Tongue (tissue), 3 donors: ENCODE measurements at places on chromosomes 7 and 10. TPM values are rescaled to one million over a fixed set of nuclear protein-coding genes. Genes with fewer than 3 reads are reported as not detected.

- no peak for DNase-seq
These were observed 249.7 kb downstream of the AHR start for GRCh38 chr7:17548014-17548653.

Gene ARL5B
- total RNA-seq = 40.6 TPM

DNA sequence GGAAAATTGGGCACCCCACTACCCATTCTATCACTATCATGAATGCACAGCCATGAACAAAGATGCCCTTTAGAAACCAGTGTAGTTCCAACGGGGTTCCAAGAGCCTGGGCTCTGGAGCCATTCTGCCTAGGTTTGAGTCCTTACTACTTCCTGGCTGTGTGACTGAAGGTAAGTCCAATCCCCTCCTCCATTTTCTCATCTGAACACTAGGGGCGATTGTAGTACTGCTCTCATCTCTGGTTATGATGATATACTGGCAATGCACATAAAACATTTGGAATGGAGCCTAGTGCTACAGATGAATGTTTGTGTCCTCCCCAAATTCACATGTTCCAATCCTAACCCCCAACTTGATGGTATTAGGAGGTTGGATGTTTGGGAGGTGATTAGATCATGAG, 28.1 kb upstream of the CDH23 start:
- DNase-seq = no peak

DNA sequence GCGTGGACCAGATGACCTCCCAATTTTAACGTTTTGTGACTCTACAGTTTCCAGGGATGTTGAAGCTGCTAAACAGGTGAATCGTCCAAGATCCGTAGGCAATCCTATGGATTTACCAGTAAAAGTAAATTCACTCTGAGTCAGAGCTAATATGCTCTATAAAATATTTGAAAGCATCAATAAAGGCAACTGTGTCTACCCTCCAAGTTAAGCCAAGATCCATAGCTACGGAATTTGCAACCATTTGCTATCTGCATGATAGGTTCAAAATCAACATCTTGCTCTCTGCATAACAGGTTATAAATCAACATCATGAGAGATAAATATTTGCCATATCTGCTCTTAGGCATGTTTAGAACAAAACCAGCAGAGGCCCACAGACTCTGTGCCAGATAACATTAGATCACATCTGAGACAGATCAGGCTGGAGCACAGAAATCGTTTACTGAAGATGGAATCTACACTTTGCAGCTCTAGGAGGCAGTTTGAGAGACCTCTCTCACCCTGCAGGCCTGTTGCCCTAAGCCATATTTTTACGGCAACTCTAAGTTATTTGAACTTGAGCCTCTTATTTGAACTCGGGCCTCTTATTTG, 80.7 kb upstream of the PDCD4 start:
- no peak for DNase-seq

DNA sequence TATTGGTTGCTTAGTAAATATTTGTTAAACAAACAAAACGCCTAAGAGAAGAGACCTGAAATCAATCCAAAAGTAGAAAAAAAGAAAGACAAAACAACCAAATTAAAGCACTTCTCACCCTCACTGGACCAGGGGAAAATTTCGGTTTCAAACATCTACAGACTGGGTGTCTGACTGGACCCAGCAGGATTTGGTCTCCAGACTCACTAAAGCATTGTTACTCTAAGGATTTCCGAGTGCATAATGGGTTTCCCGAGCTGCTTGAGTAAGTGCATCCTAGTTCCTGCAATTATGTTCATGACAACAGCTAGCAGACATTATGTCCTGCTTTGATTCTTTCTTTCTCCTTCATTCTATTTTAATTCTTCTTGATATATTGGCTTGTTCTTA, 51.8 kb upstream of the FAM3C start:
- no peak for DNase-seq

GRCh38 chr7:45699015-45699309, 124.8 kb downstream of the ADCY1 start:
- no peak for DNase-seq

Gene CYP3A4
- not detected for total RNA-seq

DNA sequence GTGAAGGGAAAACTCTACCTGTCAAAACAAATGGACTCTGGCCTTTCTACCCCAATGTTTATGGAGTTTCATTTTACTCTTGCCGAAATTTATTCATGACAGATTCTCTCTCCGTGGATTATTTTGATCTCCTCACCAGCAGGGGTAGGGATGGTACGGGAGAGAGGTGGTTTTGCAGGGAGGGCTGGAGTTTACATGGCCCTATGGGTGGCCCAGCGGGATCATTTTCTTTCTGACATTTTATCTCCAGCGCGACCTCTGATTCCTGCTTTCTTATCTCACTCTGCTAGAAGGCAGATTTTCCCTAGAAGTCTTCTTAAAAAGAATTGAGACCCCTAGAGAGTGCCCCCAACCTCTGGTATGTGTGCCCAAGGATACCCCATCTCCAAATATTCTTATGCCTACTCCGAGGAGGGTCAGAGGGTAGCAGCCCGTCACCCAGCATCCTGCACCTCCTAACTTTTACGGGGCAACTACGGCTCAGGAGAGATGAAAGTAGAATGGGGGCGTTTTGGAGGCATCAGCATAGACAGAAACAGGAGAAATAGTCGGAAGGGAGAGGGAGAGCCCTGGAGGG, 10.1 kb upstream of the GATA3 start:
- no peak for DNase-seq

DNA sequence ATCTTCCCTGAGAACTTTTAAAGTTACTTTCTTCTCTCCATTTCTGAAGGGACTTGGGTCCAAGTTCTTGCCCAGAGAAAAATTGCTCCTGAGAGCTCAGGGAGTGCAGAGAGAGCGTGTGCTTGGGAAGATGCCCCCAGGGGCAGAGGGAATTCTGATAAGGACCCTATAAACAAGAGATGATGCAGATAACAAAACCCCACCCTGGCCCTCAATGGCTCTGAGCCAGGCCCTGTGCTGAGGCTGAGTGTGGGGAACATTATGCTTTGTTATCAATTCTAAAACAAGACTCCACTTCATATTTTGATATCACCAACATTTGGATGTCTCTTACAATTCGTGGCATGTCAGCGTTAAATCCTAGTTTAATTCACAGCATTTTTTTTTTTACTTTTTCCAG, 34.4 kb upstream of the HABP2 start:
- DNase-seq = no peak

DNA sequence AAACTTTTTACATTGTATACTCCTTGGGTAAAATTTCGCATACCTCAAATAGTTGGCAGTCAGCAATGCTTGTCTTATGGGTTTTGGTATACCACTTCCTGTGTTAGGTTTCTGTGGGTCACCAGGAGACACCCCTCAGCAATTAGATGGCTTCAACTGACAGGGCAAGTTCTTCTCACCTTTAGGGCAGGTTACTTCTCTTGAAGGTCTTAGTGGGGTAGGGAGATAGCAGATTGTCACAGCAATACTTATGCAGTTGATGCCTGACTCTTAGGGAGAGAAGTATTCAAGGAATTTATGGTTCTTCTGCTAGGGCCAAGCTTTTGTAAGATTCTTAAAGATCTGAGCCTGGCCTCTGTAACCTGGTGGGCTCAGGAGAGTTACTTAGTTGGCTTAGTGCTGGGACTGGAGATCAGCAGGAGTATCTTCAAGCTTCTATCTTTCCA, 42.9 kb downstream of the MKLN1 start:
- no peak for DNase-seq

Gene TMEM178B
- total RNA-seq = 2.5 TPM

GRCh38 chr10:4803822-4804221, 22.2 kb upstream of the AKR1E2 start:
- DNase-seq = no peak

Gene MRPS16
- total RNA-seq = 60.2 TPM

Gene FAM25A
- 25.8 TPM for total RNA-seq

- DNase-seq = no peak
These were observed 100.3 kb downstream of the MTPAP start for GRCh38 chr10:30248728-30249127.

- DNase-seq = no peak
These were observed 48.7 kb downstream of the LSMEM1 start for GRCh38 chr7:112529521-112529920.

- no peak for DNase-seq
These were observed 71.3 kb upstream of the HECW1 start for GRCh38 chr7:43041105-43041504.

DNA sequence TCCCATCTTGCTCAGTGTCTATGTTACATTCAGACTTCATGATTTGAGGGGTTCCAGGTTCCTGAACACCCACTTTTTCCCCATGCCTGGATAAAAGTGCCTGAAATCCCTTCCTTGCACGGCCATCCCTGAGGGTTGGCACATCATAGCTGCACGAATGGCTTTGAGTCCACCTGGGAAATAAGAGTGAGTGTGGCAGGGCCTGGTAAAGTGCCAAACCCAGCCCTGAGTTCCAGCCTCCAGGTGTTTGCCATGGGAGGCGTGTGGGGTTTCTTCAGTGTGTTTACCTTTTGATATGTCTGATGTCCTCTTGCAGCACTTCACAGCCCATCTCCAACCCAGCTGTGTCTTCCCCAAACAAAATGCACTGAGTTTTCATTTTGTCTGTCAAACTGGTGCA, 145.7 kb downstream of the PAXIP1 start:
- DNase-seq = no peak

GRCh38 chr10:102246261-102246660, 929 bp downstream of the GBF1 start:
- DNase-seq = peak; percentile 8

- DNase-seq = peak; percentile 79
These were observed 50.4 kb downstream of the CPEB3 start for GRCh38 chr10:92240289-92241157.

GRCh38 chr10:104925232-104925851, 284.3 kb downstream of the SORCS3 start:
- peak; percentile 59 for DNase-seq

Gene CLDN4
- total RNA-seq = 24.3 TPM

Gene CRTAC1
- total RNA-seq = 2.6 TPM

Gene CYP3A7
- total RNA-seq = 0.21 TPM

Gene TLX1
- 1.3 TPM for total RNA-seq

DNA sequence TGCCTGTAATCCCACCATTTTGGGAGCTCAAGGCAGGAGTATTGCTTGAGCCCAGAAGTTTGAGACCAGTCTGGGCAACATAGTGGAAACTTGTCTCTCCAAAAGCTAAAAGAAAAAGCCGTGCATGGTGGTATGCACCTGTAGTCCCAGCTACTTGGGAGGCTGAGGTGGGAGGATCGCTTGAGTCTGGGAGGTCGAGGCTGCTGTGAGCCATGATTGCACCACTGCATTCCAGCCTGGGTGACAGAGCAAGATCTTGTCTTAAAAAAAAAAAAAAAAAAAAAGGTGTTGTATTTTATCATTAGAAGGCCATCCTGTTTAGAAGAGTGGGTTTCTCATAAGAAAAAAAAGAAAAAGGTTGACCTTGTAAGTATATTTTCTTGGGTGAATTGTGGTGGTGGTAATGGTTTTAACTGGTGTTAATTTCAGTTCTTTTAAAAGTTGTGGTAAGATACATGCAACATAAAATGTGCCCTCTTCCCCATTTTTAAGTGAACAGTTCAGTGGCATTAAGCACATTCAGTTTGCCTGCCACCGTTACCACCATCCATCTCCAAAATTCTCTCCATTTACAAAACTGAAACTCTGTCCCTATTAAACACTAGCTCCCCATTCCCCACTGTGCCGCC, 34.7 kb downstream of the GRIFIN start:
- no peak for DNase-seq

GRCh38 chr10:359093-359492, 223.8 kb downstream of the ZMYND11 start:
- peak; percentile 66 for DNase-seq

Gene OR6V1
- not detected for total RNA-seq

- no peak for DNase-seq
These were observed 319.4 kb upstream of the ZNF32 start for GRCh38 chr10:43968076-43968475.

DNA sequence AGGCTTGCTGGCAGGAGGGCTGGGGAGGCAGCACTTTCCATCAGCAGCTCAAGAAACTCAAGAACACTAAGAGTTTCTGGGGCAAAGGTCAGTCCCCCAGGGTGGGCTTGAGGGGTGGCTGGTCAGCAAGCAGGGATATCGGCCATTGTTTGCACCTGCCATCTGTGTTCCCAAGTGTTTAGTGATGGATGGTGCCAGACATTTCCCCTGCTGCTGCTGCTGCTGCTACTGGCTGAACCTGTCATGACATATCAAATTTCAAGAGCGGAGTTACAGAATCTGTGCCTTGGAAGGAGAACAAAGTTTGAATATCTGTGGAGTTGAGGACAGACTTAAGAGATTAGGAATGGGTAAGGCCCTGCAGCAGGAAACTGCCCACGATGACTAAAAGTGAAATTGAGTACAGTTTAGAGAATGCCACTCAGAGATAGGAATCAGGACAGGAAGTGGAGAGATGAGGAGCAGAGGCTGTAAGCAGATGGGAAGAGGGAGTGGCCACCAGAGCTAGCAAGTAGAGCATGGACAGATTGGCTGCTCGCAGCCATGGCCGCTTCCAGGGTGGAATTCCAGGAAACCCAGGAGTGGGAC, 39.2 kb upstream of the PPP1R3C start:
- peak; percentile 74 for DNase-seq

- DNase-seq = no peak
These were observed 49.5 kb downstream of the VWA2 start for GRCh38 chr10:114288424-114289095.

- no peak for DNase-seq
These were observed 72.9 kb upstream of the KIAA1217 start for GRCh38 chr10:24136070-24136469.

DNA sequence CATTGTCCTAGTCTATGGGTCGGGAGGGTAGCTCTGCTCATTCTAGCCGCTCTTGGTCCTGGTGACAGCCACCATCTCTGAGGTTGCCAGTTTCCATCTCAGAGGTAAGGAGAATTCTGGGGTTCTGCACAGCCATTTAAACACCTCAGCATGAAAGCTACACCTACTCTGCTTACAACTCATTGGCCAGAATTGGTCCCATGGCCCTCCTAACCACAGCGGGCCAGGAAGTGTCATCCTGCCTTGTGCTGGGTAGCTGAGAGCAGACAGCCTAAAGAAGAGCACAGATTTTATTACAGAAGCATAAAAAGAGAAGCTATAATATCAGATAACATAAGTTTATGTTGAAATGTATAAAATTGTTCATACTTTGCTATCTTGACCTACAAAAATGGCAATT, 152.7 kb downstream of the HECW1 start:
- no peak for DNase-seq

Gene PRR15
- total RNA-seq = 0.31 TPM

GRCh38 chr10:20694296-20694695, 202.8 kb downstream of the NEBL start:
- DNase-seq = no peak

DNA sequence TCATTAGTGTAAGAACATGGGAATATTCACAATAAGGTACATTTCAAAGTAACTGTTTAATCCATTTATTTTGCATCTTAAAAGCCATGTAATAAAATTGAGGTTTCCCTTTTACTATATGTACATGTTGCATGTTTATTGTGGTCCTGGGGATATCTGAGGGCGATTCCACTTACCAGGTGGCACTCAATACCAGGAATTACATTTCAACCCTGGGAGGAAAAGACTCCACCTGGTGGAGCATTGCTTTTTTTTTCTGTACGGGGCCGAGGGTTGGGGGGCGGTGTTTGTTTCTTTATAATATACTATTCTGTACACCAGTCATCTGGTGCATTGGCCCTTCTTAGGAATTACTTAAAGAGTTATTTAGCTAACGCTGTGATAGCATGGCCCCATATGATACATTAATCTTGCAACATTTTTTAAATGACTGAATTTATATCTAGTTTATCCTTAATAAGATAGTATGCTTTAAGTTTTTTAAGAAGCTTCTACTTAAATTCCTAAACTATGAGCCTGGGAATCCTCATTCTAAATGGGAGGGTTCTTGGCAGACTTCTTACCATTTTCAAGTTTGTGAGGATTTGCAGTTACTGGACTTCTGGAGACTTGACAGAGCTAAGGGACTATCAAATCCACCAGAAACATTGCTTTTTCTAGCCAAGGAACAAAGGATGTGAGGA, 7.2 kb upstream of the HGF start:
- no peak for DNase-seq
